ENCODE measurements at places on chromosomes 3 and 15. TPM values are rescaled to one million over a fixed set of nuclear protein-coding genes. Genes with fewer than 3 reads are reported as not detected.

The HRH1 gene
- total RNA-seq = 9.6 TPM

The TMEM115 gene
- total RNA-seq = 30.4 TPM

The SLCO2A1 gene
- 1.5 TPM for total RNA-seq

The GPR156 gene
- total RNA-seq = 1.1 TPM

- peak; percentile 53 for DNase-seq
Observed at GRCh38 chr3:131591394-131592014, 88.7 kb upstream of the MRPL3 start.

GRCh38 chr3:33006571-33007286 lies 55.3 kb downstream of the CCR4 start:
- DNase-seq = no peak

DNA sequence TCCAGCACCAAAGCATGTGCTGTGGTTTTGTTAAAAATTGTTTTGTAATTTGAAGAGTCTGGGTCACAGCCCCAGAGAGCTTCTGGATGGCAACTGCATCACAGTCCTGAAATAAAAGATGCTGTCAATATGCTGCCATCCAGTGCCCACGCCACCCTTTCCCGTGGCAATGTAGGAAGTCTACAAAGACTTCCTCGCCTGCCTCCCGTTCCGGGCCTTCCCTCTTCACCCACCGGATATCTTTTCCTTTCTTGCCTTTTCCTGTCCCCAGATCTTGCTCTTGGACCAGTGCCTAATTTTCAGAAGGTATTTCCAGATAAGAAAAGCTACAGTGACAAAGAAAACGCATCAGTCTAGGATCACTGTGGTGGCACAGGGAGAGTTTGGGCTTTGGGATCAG lies 85.3 kb upstream of the RNU6-1 start:
- DNase-seq = no peak

DNA sequence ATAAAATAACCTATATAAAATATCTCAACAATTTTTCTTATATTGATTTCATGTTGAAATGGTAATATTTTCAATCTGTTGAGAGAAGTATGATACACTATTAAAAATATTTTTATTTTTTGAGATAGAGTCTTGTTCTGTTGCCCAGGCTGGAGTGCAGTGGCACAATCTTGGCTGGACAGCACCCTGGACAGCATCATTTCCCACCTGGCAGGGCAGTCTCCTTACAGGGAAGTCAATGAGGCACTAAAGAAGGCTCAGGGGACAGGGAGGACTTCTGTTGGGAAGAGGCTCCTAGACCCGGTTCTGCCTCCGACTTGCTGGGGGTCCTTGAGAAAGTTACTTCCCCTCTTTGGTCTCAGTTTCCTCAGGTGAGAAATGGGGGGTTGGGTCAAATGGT lies 9.4 kb downstream of the GOLGA6L2 start:
- DNase-seq = no peak

- no peak for DNase-seq
Observed at GRCh38 chr3:159139326-159139725, 337.5 kb downstream of the MFSD1 start.

- DNase-seq = peak; percentile 94
Observed at GRCh38 chr3:49171119-49171774, at the start of gene KLHDC8B. TSS of gene KLHDC8B (plus strand) at chr3:49171598. CDS start at chr3:49172770, 1,172 bp downstream.

- DNase-seq = peak; percentile 28
Observed at GRCh38 chr3:108328821-108329486, 32.6 kb downstream of the HHLA2 start.

GRCh38 chr3:16203031-16203430 lies 28.6 kb downstream of the GALNT15 start:
- DNase-seq = no peak

Data from tongue (tissue), 3 donors.